Myometrial cell (primary cell): ENCODE measurements at places on chromosomes 4 and X. TPM values are rescaled to one million over a fixed set of nuclear protein-coding genes. Genes with fewer than 3 reads are reported as not detected.

TMSB15A gene
- total RNA-seq, result 4.6 and 7.5 TPM in 2 replicates

CYLC1 gene
- not detected in 2 replicates for total RNA-seq

FGF2 gene
- total RNA-seq, result 11.5 and 18.3 TPM in 2 replicates

MAOB gene
- total RNA-seq, result 0.29 and 0.89 TPM in 2 replicates

MAP3K15 gene
- total RNA-seq, result not detected in 2 replicates

CNGA1 gene
- 1.2 TPM in 1 of 2 replicates, not detected in the other for total RNA-seq

RNF212 gene
- 1.6 TPM in 1 of 2 replicates, not detected in the other for total RNA-seq
